Activated naive CD4-positive, alpha-beta T cell treated with anti-CD3 and anti-CD28 coated beads, Interleukin-2, amount 50 U/mL, for 72 hours (primary cell): ENCODE measurements at places on chromosomes 1 and 21.

GRCh38 chr1:166972826-166973225, 2.5 kb downstream of the ILDR2 start:
- DNase-seq, result no peak

DNA sequence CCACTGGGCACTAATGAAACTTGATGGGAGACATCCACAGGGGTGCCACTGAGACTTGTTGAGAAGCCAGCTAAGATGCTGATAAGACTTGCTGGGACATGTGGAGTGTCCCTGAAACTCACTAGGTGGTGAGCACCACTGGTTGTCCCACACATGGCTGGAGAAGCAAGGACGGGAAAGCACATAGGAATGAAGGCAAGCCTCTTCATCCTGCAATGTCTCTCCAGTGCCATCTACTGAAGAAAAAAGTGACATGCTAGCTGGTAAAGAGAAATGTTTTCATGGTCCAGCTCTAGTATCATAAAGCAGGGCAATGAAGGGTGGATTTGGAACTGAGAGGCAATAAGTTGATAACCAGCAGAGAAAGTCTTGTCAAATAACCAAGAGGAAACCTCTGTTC, 283.0 kb downstream of the PAPPA2 start:
- no peak for DNase-seq

DNA sequence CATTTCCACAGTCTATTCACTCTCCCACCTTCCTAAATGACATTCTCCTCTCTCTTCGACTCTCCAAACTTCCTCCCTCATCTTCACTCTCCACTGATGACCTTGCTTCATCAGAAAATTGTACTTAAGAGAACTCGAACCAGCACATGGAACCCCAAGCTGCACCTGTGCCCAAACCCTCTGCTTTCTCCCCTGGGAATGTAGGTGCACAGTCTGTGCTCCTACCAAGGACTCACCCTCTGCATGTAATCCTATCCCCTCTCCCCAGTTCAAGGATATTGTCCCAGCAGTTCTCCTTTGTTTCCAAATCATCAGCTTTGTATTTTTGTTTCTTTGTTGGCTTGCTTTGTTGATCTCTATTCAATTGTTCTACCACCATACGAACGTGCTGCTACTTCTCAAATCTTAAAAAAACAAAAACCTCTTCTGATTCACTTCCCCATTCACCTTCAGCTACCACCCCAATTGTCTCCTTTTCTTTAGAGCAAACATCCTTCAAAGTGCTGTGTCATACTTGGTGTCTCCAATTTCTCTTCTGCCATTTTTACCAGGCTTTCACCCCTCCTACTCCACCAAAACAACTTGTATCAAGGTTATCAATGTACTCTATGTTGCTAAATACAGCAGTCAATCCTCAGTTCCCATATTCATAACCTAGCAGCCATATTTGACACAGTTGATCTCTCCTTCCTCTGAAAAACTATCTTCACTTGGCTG, 26.8 kb downstream of the RAB3B start:
- DNase-seq, result no peak

- DNase-seq, result no peak
Observed at GRCh38 chr1:210505601-210506496, 177.1 kb downstream of the HHAT start.

- no peak for DNase-seq
Observed at GRCh38 chr1:99728494-99729235, 37.8 kb downstream of the FRRS1 start.

- no peak for DNase-seq
Observed at GRCh38 chr1:34884961-34885360, 25.4 kb upstream of the SMIM12 start.

DNA sequence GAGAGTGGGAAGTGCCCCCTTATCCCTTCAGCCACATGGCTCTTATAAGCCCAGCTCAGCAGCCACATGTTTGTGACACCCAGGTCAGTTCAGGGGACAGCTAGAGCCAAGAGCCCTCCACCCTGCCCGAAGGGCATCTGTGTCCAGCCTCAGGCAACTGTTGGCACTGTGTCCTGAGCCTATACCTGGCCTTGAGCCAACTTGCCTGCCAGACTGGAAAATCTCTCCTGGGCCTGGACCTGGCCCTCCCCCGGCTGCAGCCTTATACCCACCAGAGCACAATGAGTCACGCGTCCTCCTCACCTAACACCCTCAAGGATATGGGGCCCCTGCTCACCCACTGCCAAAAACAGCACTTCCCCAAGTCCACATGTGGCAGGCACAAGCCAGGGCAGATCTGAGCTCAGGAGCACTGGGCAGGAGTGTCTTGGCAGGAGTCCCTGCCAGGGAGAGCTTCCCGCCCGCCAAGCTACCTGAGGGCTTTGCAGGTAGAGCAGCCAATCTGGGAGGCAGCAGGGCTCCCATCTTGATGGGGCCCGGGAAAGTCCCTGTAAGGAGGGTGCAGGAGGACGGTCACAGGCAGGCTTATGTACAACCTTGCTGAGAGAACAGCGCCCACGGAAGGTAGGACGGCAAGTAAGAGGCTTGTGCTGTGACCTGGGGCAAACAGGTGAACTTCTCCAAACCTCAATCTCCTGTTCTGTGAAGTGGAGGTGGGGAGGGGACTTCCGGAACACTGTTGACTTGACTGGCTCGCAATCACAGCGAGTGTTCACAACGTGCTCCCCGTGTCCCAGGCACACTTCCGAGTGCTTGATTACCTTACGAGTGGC, 19.8 kb upstream of the HSPG2 start:
- peak; percentile 39 for DNase-seq

DNA sequence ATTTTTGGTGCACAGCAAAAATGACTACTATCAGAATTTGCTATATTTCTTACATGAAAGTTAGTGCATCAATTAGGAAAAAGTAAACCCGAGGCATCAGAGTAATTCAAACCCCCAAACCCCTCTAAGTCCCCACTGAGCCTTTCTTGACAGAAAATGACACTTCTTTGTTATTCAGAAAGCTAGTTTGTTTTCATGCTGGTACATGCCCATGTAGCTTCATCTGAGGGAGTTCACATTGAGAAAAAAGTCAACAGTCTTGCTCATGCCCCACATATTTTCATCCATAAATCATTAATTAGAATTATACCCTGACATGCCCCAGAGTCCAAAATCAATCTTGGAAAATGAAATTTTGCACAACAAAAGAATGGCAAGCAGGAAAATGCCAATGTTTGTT, 39.9 kb upstream of the PDC start:
- no peak for DNase-seq

DNA sequence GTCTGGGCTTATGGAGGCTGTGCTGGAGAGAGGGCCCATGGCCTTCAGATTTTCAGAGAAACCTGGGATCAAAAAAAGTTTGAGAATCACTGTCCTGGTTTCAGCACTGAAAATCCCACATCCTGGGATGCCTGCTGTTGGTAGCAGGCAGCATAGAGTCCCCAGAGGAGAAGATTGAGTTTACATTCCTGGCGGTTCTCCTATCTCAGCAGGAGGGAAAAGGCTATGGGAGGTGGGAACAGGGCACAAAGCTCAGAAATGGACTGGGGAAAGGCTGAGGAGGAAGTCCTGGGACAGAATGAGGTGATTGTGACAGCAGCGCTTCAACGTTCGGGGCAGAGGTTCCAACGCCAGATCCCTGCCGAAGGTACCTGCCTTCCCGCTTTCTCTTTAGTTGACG, 103.4 kb downstream of the ETS2 start:
- no peak for DNase-seq

GRCh38 chr1:16114527-16115467, 41.1 kb downstream of the EPHA2 start:
- no peak for DNase-seq

- no peak for DNase-seq
Observed at GRCh38 chr1:25474439-25475047, 43.8 kb downstream of the MACO1 start.

- no peak for DNase-seq
Observed at GRCh38 chr1:168235548-168235885, 9.7 kb downstream of the SFT2D2 start.

DNA sequence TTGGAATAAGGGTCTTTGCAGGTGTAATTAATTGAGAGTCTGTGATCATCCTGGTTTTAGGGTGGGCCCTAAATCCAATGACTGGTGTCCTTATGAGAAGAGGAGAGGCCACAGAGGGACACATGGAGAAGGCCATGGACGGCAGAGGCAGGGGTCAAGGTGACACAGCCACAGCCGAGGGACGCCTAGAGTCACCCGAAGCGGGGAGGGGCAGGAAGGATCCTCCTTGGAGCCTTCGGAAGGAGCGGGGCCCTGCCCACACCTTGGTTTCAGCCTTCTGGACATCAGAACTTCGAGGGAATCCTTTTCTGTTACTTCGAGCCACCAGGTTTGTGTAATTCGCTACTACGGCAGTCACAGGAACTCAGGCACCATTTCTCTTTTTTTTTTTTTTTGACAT, 31.1 kb downstream of the RRP1 start:
- DNase-seq, result no peak

- no peak for DNase-seq
Observed at GRCh38 chr1:79662596-79662995, 656.1 kb upstream of the ADGRL4 start.

DNA sequence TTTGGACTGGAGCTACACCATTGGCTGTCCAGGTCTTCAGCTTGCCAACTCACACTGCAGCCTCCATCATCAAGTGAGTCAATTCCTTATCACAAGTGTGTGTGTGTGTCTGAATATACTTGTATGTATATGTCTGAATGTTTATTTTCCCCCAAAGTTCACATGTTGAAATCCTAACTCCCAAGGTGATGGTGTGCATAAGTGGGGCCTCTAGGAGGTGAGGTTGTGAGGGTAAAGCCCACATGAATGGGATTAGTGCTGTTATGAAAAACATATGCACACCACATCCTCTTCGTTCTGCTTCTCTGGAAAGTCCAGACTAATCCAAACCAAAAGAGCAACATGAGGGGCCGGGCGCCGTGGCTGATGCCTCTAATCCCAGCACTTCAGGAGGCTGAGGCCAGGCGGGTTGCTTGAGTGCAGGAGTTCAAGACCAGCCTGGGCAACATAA, 48.7 kb upstream of the LBR start:
- no peak for DNase-seq

DNA sequence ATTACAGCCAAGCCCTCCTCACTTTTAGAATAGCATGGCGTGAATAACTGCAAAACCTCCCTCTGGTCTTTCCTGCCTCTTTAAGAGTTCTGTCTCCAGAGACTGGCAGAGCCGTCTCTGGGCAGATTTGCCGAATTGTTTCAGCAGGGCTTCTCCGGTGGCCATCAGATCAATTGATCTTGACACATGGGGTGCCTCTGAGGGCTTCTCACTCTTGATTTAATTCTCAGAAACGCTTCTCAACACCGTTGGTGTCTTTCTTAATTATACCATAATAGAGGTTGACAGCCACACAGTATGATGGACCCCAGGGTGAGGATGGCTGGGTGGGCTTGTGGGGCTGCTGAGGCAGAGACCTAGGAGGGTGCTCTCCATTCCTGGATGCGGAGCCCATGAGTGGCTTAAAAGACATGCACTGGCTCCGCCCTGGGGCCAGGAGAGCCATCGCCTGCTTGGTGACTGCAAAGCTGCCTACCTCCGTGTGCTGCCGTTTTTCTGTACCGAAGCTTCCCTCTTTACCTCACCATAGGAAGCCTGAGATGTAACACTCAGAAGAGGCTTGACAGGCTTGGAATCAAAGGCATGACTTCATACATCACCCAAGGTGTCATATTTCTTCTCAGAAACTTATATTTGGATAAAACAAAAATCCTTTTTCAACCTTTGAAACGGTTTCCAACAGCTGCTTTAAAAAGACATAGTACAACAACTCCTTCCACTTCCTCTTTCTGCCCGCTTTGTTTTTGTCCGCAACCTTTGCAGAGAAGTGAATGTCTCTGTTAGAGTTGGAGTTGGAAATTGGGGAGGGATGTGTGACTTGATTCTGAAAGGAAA, 82.9 kb downstream of the GALNT2 start:
- no peak for DNase-seq

DNA sequence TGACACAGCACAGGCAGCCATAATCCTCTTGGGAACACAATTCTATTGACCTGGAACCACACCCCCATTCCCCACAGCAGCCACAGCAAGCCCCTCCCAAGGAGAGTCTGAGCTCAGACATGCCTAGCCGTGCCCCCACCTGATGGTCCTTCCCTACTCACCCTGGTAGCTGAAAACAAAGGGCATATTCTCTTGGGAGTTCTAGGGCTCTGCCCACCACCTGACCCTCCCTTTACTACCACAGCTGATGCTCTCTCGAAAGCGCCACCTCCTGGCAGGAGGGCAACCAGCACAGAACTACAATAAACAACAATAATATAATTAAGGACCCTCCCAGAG, 184.8 kb upstream of the COA6 start:
- DNase-seq, result peak; percentile 29

- DNase-seq, result no peak
Observed at GRCh38 chr1:204242920-204243319, 29.1 kb upstream of the GOLT1A start.

DNA sequence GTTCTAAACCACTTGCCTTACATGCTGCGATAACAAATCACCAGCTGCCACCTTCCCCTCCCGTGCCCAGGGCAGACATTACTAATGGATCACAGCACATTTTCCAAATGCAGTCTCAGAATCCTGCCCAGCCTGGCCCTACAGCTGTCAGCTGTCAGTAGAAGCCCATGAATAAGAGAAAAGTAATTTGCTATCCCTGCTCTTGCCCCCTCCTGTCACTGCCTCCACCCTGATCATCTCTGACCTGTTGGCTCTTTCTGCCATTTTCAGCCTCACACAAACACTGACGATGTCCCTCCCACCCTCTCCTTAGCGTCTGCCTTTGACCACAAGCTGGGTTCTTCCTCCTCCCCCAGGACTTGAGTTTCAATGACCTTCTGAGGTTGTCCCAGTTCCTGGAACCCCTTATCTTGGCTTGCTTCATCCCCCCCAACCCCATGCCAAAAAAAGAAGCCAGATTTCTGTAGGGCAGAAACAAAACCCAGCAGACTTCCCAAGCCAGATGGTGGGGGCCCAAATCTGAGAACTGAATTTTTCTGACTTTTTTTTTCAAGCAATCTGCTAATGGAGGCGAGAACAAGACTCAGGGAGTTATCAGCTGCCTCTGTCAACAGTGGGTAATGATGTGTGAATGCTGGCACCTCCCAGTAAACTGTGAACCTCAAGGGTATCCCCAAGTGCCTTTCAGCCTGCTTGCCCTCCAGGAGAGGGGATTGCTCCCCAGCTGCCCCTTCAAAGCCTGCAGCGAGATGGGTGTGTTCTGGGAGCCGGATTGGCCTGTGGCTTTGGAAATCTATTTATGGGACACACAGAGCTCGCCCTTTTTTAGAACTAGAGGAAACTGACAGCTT, 216.5 kb upstream of the VAMP3 start:
- DNase-seq, result peak; percentile 23

DNA sequence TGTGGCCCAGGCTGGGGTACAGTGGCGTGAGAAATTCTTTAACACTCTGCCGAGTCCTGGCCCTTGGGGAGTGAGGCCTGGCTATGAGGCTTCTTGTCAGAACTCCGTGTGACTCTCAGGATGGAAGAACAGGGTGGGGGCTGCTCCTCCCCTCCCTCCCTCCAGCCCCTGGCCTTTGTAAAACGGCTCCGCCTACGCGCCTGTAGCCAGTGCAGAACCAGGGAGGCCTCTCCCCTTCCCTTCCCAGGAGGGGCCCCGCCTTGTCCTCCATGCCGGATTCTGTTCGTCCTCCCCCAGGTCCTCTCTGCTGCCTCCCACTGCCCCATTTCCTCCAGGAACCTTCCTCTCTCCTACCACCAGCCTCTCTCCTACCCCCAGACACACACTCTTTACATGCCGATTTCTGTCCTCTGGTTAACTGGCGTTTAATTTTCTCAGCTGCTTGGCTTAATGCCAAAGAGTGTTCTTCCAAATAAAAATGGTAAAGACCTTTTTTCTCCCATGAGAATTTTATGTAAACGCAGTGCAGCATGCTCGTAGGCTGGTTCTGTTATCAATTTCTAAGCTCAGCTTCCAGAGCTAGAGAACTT, 21.0 kb downstream of the PDE9A start:
- DNase-seq, result no peak
